ENCODE measurements at places on chromosomes 4 and X.

- DNase-seq = no peak
These were observed 19.3 kb downstream of the PPP2R2C start for GRCh38 chr4:6452897-6453687.

GRCh38 chr4:110152386-110152785, 46.0 kb downstream of the ELOVL6 start:
- no peak for DNase-seq

GRCh38 chr4:77418333-77418732, 187.3 kb upstream of the CXCL13 start:
- peak; percentile 41 for DNase-seq

- DNase-seq = no peak
These were observed 39.2 kb upstream of the MSMO1 start for GRCh38 chr4:165288226-165288625.

- DNase-seq = no peak
These were observed 48.4 kb upstream of the RPS6KA3 start for GRCh38 chrX:20315140-20315539.

- DNase-seq = no peak
These were observed 213.4 kb upstream of the ARSJ start for GRCh38 chr4:114192854-114193253.

DNA sequence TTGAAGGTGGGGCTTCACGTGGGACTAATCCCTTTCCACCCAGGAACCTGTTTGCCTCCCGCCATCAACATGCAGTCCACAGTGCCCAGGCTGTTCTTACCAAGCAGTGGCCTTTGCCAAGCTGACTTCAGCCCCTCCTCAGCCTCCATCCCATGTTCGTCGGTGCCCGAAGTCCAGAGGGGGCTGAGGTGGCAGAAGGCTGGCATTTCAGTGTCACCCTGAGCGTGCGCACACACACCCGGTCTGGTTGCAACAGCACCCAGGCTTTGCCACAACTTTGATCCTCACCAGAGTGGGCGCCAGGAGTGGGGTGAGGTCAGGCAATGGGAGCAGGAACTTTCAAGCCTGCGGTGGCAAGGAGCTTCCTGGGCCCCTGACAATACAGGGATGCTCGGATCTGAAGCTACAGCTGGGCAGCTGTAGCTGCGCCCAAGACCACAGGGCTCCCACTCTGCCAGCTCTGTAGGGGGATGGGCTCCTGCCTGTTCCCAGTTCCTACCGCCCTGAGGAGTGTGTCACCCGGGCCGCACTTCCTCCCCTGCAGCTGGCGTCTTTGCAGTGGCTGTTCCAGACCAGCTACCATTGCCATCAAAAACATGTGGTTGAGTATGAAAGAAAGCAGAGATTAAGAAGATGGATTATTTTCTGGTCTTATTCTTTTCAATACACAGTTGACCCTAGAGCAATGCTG, 428.0 kb downstream of the EPHA5 start:
- no peak for DNase-seq

DNA sequence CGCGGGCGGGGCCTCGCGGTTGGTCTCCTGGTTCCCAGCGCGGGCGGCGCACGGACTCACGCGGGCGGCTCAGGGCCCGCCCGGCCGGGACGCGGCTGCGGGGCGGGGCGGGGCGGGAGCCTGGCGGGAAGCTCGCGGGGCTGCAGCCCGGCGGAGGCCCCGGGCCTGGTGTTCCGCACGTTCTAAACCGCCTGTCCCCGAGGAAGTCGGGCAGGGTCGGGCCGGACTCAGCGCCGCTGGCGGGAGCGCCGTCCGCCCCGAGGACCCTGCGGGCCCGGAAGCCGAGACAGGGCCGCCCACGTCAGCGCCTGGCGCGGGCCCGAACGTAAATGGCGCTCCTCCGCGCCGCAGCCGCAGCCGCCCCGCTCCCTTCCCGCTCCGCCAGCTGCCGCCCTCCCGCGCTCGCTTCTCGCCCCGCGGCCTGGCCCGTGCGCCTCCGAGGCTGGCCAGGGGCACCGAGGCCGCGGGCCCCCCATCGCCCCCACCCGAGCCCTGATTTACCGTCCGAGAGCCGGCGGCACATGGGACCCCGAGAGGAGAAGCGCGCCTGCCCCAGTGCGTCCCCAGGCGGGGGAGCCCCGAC, 309 bp upstream of the CTBP1 start:
- peak; percentile 85 for DNase-seq

- DNase-seq = no peak
These were observed 56.0 kb downstream of the BANK1 start for GRCh38 chr4:101846550-101846949.

- DNase-seq = no peak
These were observed 62.6 kb upstream of the TSPAN5 start for GRCh38 chr4:98720871-98721480.

DNA sequence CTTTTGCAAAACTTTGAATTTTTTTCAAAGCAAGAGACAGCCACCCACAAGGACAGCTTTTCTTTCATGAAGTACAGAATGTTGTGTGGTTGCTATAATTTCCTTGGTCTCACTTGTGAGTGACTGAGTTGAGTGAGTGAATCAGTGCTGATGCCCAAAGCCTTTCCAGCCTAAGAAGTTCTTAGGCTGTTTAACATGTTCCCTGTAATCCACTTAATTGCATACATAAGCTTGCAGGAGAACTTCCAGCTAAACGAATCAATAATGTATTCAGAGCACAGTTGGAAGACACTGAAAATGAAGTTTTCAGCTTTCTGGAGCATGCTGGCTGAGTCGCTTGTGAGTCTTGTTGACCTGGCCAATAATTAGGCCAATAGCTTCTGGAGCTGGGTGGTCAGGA, 42.0 kb upstream of the GK2 start:
- no peak for DNase-seq

GRCh38 chrX:1440506-1440905, 12.2 kb downstream of the ASMTL start:
- no peak for DNase-seq

- no peak for DNase-seq
These were observed 18.0 kb downstream of the SHISA3 start for GRCh38 chr4:42415281-42415680.

DNA sequence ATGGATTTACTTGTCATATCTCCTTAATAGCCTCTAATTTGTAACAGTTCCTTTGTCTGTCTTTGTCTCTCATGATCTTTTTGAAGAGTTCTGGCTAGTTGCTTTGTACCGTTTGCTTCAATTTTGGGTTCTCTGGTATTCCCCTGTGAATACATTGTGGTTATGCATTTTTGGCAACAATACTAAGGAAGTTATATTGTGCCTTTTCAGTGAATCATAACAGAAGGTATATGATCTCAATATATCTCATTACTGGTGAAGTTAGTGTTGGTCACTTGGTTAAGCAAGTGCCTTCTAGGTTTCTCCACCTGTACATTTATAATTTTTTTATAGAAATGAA, 48.6 kb downstream of the DCLK2 start:
- no peak for DNase-seq

DNA sequence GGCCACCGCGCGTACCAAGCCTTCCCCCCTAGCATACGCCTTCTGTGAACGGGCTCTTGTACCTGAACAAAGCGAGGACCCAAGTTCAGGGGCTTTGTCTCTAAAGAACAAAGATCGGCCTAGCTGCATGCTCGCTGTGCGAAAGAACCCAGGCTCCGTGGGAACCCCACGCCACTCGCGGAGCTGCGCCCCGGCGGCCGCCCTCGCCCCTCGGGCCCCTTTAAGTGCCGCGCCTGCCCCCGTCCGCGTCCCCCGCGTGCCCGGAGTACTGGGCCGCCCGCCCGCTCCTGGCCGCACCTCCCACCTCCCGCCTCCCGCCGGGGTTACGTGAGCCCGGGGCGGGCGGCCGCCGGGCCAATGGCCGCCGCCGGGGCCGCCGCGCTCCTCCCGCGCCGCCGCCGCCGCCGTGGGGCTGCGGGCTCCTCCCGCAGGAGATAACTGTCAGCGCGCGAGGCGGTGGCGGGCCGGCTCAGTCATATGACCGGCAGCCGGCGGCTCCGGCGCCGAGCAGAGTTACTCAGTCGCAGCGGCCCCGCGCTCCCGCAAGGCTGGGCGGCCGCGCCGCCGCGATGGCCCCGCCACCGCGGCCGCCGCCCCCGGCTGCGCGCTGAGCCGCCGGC, at the start of gene FNIP2:
TSS of gene FNIP2 (plus strand) at position 472 of the 620 bp plus-strand sequence. CDS start 187 bp downstream, outside the sequence.
- DNase-seq = peak; percentile 61

GRCh38 chrX:70264784-70265183, 3.4 kb upstream of the ARR3 start:
- DNase-seq = no peak

GRCh38 chr4:7382634-7383014, 52.1 kb downstream of the PSAPL1 start:
- no peak for DNase-seq

DNA sequence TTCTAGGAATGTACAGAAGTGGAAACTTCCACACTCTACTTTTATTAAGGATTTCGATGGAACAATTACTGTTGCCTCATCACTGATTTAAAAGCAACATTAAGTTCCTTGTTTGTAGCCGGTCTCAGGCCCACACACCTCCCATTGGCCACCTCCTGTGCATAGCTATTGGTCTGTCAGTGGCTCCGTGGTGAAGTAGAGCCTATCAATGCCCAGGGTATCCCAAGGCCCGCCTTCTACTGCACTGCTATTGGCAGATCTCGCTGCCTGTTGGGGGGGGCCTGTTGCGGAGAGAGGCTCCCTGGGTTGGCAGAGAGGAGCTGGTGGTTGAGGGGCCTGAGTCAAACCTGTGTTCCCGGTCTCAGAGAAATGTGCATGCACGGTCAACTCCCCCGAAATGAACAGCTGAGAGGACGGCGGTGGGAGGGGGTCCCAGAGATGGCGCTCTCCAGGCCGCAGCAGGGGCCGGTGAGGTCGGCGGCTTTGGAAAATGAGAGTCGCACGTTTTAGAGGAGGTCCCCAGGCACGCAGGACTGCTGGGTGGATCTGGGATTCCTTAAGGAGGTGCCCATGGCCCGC, 4.9 kb upstream of the ARAF start:
- peak; percentile 89 for DNase-seq

- peak; percentile 85 for DNase-seq
These were observed 4.5 kb downstream of the NBDY start for GRCh38 chrX:56733459-56734046.

DNA sequence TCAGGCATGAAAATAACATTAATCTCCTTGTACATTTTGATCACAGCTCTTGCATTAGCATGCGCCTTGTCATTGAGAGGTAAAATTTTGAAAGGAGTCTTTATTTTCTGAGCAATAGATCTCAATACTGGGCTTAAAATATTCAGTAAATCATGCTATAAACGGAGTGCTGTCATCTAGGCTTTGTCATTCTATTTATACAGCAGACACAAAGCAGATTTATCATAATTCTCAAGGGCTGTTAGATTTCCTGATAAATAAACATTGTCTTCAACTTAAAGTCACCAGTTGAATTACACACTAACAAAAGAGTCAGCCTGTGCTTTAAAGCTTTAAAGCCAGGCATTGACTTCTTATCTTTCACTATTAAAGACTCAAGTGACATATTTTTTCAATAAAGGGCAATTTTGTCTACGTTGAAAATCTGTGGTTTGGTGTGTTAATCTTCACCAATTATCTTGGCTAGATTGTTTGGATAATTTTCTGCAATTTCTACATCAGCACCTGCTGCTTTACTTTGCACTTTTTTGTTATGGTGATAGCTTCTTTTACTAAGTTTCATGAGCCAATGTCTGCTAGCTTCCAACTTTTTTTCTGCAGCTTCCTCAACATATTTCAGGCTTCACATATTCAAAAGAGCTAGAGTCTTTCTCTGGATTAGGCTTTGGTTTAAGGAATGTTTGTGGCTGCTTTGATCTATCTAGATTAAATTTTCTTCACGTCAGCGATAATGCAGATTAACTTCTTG, 27.9 kb upstream of the UGT2B4 start:
- no peak for DNase-seq

DNA sequence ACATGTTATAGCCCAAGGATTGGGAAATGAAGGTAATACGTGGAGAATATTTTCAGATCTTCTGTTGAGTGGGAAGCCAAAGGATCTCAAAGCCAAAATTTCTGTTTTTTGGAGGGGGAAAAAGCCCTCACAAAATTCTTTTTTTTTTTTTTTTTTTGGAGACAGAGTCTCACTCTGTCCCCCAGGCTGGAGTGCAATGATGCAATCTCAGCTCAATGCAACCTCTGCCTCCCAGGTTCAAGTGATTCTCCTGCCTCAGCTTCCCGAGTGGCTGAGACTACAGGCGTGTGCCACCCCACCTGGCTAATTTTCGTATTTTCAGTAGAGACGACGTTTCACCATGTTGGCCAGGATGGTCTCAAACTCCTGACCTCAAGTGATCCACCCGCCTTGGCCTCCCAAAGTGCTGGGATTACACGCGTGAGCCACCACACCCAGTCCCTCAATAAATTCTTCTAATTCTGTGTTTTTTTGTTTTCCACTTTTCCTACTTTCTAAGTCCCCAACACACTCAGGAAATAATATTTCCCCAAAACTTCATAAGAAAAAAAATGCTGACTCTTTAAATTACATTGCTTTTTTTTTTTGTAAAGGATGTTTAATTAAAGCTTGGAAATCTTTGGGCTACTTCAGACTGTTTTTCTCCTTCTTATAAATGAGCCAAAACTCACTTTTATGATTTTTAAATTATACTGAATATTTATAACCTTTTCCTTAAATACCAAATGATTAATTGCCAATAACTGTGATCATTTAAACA, 51.6 kb downstream of the RPS3A start:
- no peak for DNase-seq

DNA sequence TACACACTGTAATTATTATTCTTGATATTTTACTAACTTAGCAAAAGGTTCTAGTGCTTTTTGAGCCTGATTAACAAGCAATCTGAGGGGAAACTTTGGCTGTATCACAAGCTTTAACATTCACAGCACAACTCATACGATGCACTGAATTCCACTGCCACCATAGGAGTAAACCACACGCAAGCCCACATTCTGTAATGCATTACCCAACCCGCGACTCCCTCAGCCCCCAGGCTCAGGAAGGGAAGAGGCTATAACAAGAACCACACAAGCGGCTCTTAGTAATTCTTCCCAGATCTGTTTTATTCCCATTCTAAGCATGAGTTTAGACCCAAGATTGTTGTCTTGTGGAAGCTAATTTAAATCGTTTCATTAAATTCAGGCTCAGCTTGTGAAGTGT, 138.5 kb upstream of the TBL1X start:
- DNase-seq = no peak

All from HT-29 (cell line).